GM19239 (cell line): ENCODE measurements at places on chromosomes 5 and 9.

DNA sequence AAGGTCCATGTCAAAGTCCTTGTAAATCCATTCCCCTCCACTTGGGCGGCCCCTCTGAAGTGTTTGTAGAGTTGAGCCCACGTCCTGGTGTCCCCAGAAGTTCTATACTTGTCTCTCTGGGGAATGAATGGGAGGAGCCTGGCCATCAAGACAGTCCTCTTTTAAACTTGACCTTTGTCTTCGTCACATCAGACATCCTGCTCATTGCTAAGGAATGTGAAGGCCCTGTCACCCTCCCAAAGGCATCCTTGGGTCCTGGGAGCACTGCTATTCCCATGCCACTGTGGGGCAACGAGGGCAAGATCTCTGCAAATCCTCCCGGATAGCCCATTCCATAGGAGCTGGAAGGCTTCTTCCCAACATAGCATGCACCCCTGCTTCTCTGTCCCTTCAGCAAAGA, 235.5 kb downstream of the SLIT3 start:
- DNase-seq: no peak

GRCh38 chr5:58322453-58322852, 137.4 kb downstream of the PLK2 start:
- DNase-seq: no peak

DNA sequence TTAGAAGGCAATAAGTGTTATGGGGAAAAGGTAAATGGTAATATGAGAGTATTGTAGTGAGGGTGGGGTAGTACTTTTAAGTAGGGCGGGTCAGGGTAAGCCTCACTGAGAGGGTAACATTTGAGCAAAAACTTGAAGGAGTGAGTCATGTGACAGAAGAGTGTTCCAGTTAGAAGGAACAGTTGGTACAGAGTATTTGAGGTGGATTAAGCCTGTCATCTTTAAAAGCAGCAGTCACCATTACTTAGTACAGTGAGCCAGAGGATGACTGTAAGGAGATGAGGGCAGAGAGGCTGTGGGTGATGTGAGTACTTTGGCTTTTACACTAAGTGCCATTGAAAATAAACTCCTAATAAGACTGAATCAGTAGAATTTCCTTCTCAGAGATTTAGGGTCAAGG, 54.8 kb downstream of the UBAP1 start:
- no peak for DNase-seq

GRCh38 chr9:35844628-35845270, 15.7 kb downstream of the TMEM8B start:
- DNase-seq: peak; percentile 36

DNA sequence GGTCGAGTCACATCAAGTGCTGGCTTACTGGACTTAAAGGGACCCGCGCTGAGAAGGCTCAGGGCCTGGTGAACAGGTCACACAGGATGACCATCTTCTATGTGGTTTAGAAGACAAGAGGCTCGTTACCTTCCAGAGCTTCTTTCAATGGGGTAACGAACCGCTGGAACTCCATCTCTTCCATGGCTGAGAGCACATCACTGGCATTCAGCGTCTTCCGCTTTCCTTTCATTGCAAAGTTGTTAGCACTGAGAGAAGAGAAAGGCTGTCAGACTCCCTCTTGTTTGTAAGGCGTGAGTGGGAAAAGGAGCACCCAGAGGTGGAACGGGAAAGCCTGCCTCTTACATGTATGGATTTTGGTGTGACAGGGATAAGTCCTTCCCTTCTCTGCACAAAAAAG, 994 bp downstream of the POLE3 start:
- DNase-seq: no peak

- DNase-seq: no peak
Observed at GRCh38 chr5:75640395-75640794, 29.1 kb downstream of the ANKDD1B start.

DNA sequence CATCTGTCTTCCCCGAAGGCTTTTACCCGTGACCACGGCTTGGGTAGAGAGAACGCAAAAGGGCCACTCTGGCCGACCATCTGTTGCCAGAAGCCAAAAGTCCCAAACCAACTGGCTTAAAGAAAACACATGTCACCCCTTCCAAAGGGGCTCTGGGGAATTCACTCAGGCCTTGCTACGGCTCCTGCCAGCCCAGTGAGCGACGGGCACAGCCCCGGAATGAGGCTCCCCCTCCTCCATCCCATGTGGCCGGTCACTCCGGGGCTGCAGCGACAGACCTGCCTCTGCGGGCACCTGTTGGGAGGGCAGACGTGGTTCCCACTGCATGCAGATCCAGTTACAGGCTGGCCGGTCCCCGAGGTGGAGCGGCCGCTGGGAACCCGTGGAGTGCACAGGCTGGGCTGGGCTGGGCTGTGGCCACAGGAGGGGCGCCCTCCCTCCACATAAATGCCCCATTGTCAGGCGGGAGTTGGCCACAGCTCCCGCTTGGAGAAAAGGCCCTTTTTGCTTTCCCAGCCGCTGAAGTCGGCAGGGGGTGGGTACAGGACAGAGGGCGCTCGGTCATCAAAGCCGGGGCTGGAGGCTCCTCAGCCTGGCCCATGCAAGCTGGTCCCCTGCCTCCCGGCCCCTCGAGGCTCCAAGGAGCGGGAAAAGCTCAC, 19.9 kb downstream of the NOTCH1 start:
- DNase-seq: no peak

- no peak for DNase-seq
Observed at GRCh38 chr5:123125962-123126732, 37.1 kb downstream of the PRDM6 start.

DNA sequence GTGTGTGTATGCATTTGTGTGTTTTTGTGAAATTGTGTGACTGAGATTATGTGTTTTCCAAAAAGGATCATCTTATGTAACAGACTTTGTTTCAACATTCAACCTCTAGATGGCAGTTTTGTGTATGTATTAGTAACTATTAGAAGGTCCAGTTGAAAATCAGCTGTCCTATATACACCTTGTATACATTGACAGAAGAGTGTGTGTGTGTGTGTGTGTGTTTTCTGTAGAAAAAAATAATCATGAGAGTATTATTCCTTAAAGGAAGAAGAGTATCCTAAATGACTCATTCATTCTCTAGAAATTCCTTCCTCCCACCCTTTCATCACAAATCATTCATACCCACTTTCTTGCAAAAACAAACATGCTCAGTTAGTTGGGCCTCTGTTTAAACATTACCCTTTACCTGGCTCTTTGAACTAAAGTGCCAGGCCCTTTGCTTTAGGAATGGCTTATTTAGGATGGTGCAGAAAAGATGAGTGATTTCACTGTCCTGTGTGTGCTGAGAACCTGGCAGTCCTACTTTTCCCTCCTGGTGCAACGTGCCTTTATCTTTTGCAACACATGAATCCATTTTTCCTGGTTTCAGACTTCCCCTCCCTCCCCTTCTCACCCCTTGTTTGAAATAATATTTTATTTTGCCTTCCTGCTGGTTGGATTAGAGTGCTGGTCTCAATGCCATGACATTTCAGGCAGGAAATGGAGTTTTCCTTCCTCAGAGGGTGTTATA, 152.2 kb downstream of the ARHGAP26 start:
- DNase-seq: peak; percentile 8

- no peak for DNase-seq
Observed at GRCh38 chr5:82673057-82673809, 395.1 kb upstream of the RPS23 start.

GRCh38 chr5:146475190-146475780, 28.2 kb downstream of the TCERG1 start:
- DNase-seq: no peak

DNA sequence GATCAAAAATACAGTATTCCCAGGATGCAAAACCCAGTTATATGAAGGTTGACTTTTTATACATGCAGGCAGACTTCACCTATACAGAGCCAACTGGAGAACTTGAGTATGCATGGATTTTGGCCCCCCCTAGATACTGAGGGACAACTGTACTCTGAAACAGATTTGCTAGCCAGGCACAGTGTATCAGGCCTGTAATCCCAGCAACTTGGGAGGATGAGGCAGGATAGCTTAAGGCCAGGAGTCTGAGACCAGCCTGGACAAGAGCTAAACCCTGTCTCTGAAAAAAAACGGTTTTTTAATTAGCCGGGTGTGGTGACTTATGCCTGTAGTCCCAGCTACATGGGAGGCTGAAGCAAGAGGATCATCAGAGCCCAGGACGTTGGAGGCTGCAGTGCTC, 21.9 kb downstream of the PTBP3 start:
- DNase-seq: no peak

- no peak for DNase-seq
Observed at GRCh38 chr9:97514531-97514930, 13.1 kb downstream of the TMOD1 start.

GRCh38 chr5:74919487-74919886, 53.3 kb upstream of the FAM169A start:
- peak; percentile 20 for DNase-seq

DNA sequence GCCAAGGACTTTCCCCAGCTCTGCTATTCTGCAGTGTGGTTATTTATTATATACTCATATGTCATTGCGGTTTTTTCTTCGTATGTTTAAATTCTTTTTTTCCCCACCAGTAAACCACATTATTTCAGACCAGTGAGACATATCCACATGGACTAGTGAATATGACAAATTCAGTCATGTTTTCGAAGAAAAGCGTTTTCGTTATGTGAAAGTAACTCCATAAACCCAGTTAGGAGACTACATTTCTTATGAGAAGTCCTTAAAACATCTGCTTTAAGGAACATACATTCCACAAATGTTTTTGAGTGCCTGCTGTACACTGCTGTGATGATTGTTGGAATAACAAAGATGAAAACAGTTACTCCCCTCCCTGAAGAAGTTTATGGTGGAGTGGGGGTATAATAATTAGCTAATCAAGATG, 591.8 kb upstream of the CLINT1 start:
- no peak for DNase-seq

DNA sequence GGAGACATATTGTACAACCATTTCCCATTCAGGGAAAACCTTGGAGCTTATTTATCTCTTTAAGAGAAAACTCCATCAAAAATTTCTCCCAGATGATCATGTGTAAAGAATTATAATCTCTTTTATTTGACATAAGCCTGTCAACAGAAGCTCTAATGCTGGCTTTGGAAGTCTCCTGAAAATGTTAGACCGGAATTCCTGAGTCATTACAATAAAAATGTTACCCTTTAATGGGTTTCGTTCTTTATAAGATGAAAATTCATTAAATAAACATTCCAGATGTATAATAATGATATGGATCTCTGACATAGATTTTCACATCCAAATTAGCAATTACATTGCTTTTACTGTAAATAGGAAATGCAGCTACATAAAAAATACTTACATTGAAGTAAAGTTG, 1036.4 kb downstream of the EFNA5 start:
- DNase-seq: no peak

GRCh38 chr5:87754009-87754757, 341.5 kb upstream of the CCNH start:
- no peak for DNase-seq

DNA sequence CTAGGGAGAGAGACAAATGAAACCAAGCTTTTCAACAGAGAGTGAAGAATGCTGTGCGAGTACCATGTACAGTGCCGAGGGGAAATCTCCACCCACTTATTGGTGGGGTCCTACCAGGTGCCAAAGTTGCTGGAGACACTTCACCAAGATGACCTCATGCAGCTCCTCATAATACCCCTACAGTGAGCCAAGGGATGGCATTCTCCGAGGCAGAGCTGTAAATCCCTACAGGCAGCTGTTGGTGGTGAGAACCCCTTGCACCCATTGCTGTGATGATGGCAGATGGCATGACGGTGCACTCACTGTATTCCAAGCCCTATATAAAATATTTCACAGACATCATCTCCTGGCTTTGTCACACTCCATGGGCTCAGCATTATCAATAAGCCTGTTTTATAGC, 464.9 kb downstream of the SPOCK1 start:
- no peak for DNase-seq

DNA sequence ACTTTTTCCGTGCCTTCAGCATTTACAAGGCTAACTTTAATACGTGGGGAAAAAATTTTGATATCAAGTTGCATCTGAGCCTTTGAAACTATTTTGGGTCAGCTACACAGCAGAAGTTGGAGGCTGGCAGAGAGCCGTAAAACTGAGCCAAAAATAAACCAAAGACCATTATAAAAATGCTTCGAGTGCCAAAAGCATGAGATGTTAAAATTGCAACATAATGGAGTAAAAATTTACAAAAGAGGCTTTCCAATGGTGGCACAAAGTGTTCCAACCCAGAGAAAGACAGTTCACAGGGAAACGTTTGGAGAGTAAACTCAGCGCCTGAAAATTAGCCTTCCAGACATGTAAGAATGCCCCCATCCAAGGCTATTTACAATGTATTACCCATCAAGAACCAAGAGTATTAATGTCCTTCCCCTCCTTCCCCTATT, 190.3 kb downstream of the TLE1 start:
- DNase-seq: no peak

- DNase-seq: peak; percentile 28
Observed at GRCh38 chr5:68644971-68645370, 429.4 kb downstream of the PIK3R1 start.

- DNase-seq: no peak
Observed at GRCh38 chr5:126450346-126450745, 27.1 kb downstream of the GRAMD2B start.

DNA sequence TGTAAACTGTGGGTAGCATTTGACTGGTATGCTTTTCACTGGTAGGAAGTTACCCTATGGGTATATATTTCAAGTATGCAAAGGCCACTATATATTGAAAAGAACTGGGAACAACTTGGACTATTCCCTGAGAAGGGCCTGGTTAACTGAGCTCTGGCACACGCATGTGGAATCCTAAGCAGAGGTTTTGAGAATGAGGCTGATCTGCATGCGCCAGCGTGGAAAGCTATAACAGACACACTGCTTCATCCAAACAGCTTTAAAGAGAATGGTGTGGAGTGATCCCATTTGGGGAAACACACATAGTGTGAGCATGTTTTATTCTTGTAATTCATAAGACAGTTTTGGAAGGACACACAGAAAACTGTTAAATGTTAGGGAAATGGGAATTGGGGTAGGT, 8.4 kb downstream of the NSG2 start:
- DNase-seq: no peak

DNA sequence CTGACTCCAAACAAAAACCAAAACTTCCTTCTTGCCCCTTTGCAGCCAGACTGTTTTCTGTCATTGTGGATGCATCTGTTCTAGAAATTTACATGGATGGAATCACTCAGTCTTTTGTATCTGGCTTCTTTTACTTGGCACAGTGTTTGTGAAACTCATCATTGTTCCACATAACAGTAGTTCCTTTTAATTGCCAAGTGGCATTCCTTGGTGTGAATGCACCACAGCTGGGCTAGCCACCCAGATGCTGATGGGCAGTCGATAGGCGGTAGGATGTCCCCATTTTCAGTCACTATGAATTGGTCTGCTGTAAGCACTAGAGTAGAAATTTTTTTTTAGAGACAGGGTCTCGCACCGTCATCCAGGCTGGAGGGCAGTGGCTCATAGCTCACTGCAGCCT, 6.3 kb upstream of the CLPTM1L start:
- no peak for DNase-seq
